ENCODE measurements at places on chromosomes 1 and 21. TPM values are rescaled to one million over a fixed set of nuclear protein-coding genes. Genes with fewer than 3 reads are reported as not detected.

Gene QSOX1
- 450 TPM for total RNA-seq

GRCh38 chr1:10419351-10419750 lies 10.9 kb upstream of the CENPS start:
- no peak for DNase-seq

- peak; percentile 61 for DNase-seq
Measured at GRCh38 chr1:155219592-155220031, 11.1 kb downstream of the MTX1 start.

DNA sequence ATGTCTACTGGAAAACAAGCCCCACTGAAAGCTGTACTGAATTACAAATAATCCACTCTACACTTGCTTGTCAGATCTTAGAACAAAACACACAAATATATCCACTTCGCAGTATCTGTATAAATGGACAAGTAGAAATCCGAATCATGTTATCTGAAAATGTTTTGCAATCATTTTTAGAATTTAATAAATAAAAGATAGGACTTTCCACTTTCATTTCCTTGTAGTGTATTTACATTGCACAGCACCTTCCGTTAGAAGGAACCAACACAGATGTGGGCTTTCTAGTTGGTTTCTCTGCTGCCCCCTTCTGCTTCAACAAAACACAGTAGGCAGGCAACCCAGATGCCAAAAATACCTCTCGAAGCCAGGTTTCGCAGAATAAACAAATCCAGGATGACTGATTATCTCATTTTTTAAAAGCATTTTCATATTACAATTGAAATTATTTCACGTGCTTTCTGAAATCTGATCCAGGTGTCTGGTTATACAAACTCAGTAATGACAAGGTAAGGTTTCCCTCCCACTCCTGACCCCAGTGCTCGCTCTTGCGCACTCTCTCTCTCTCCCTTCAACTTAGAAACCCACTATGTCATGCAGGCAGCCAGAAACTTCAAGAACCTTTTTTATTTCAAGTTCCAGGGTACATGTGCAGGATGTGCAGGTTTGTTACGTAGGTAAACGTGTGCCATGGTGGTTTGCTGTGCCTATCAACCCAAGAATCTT lies 389.9 kb downstream of the SMYD3 start:
- peak; percentile 29 for DNase-seq

GRCh38 chr1:153444078-153444477 lies 16.4 kb downstream of the S100A7 start:
- DNase-seq = no peak

DNA sequence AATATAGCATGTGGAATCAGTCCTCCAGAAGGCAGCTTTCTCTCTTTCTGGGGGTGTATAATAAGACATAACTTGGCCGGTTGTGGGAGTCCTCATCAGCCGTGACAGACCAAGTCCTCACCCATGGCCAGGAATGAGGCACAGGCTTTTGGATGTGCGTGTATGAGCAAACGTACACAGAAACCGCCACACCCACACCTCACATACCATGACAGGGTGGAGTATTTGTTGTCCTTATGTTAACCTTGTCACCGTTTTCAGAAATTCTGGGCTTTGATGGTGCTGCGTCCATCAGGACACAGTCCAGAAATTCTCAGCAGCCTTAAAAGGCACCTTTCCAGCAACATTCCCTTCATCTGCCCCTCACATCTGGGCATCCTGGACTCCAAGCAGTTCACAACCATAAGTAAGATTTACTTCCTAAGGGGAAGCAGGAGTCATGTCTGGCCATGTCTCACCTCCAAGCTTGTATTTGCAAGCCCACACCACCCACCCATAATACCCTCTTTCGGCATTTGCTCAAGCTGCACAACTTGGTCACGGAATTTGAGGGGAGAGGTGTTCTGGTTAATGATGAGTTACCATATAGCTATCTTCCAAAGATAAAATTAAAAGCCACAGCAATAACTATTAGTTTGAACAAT lies 12.4 kb downstream of the C1orf116 start:
- DNase-seq = peak; percentile 72

DNA sequence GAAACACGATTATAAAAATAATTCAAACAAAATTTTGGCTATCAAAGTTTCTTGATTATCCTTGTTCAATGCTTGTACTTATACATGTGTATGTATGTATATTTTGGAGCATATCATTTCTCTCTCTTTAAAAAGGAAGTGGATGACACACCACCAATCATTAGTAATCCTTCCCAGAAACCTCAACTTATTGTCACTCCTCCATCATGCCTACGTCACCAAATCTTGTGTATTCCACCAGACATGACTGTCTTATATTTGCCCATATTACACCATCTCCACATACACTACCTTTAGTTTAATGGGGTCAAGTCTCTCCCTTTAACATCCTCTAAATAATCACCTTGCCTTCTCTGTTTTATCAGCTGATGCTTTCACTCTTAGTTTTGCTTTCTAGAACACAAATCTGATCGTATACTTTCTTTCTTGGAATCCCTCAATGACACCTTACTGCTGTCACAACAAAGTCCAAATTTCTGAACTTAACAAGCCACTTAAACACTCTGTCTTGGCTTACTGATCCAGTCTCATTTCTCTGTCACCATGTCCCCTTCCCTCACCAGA lies 124.0 kb downstream of the BRINP3 start:
- DNase-seq = no peak

- no peak for DNase-seq
Measured at GRCh38 chr1:178066908-178067614, 26.8 kb upstream of the RASAL2 start.

Gene SPRR2E
- not detected for total RNA-seq

Gene HDAC1
- total RNA-seq = 291 TPM

- DNase-seq = peak; percentile 44
Measured at GRCh38 chr21:39313042-39313570, 326 bp downstream of the BRWD1 start.

GRCh38 chr1:183918589-183918988 lies 113.7 kb downstream of the RGL1 start:
- no peak for DNase-seq

- no peak for DNase-seq
Measured at GRCh38 chr1:228778961-228779360, 43.7 kb downstream of the RHOU start.

Gene RAB42
- 0.99 TPM for total RNA-seq

DNA sequence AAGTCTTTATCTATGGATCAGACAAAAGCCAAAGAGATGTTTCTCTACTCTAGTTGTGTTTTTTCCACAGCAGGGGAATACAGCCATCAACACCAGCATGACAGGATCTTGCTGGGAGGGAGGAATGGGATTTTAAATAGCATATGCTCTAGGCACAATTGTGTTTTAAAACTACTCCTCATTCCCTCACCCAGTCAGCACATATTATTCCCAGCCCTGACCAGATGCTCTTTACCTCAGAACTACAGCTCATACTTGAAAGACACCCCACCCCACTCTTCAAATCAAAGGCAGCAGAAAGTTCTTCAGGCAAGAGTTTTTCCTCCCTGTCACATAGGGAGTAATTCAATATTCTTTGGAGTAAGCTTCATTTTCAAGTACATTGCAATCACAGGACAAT lies 46.2 kb upstream of the TBX15 start:
- DNase-seq = no peak

Gene FCRL2
- total RNA-seq = 0.10 TPM

GRCh38 chr1:13828454-13829151 lies 128.6 kb downstream of the PRDM2 start:
- DNase-seq = peak; percentile 88

Gene WRAP73
- 19.9 TPM for total RNA-seq

DNA sequence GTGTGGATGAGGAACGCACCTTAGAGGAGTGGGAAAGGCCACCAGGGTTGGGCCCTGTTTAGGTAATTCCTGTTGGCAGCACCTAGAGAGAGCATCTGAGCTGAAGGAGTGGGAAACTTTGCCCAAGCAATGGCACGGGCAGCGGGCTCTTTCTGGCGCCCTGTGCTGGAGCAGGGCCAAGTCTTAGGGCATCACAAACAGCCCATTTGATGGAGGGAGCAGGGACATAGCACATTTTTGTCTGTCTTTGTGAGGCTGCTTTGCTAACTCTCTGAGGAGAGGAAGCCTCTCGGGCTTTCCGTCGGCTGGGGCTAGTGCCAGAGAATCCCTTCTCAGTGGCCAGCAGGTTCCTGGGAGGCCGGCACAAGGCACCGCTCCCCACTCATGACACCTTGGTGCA lies 22.5 kb upstream of the CNTN2 start:
- no peak for DNase-seq

DNA sequence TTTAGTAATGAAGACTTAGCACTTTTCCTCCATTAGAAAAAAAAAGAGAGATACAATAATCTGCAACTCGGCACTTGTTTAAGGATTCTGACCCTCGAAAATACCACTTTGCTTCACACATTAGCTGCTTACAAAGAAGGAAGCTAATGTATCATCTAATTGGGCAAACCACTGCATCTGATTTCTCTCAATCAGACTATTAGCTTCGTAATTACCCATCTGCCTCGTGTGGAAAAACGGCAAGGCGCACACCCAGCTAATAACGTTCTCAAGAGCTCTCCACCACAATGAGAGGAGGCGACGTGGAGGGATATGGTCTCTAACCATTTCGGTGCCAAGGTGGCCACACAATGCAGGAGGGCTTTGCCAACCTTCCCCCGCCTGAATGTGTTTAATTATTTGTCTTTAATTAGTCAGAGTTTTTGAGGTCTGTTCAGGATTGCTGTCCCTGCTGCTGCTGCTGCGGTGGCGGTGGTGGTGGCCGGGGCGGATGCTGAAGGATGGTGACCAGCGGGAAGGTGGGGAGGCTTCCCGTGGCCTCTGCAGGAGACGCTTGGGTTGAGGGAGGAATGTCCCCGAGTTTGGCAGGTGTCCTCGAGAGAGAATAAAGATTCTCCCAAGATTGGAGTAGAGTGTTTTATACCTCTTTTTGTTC lies 374.5 kb downstream of the RPS6KC1 start:
- DNase-seq = no peak

DNA sequence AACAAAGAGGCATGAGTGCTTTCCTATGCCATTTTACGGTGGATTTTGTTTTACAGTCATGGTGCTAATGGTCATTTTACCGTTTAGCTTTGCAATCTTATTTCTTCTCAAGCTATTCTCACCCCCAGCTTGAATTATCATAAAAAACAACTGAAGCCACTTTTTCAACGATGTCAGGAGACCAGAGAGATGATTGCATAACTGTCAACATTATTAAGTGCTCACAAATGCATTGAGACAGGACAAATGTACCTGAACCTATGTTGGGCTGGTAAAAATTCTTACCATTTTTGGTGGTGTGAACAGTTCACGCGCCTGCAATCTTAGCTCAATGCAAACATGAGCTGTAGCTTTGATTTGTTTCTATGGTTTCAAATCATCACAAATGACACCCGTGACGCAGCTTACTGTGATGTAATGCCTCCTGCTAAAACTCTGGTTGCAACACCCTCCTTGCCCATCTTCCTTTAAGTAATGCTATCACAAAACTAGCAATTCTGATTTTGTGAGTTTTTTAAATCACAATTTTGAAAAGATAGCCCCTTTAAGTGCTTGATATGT lies 104.4 kb downstream of the UCHL5 start:
- DNase-seq = no peak

DNA sequence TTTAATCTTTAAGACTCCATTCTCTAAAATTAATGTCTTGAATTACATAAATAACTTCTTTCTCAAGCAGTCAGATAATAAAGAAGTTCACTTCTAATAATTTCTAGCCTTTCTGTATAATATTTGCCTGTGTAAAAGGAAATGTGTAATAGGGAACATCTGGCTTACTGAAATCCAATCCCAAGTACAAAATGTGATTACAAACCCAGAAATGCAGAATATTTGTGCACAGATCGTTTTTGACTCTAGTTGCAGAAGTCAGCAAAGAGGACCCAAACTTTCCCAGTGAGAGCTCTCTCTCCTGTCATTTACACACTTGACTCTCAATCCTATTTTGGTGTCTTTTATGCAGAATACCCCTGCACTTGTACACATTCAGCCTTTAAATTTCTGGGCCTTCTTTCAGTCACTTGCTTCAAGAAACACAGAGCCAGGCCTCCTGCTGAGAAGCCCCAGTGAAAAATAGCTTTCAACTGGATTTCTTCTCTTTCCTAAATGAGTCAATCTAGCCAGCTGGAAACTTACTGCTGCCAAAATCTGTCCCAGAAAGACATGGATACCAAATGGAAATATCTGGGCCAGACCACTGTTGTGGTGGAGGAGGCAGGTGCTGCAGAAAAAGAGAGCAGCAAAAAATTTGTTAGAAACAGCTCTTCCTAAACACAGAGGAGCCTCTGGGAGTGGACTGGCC lies 68.5 kb upstream of the ADAM30 start:
- no peak for DNase-seq

Gene C1orf35
- 26.4 TPM for total RNA-seq

Gene TAGLN2
- total RNA-seq = 354 TPM

Gene GSTM5
- 2.0 TPM for total RNA-seq

Gene CRYAA
- not detected for total RNA-seq

Gene CHD5
- 0.35 TPM for total RNA-seq

GRCh38 chr1:180912211-180912800 lies 391 bp upstream of the KIAA1614 start:
- peak; percentile 29 for DNase-seq

- DNase-seq = no peak
Measured at GRCh38 chr21:41866274-41866809, 12.8 kb downstream of the PRDM15 start.

Measured in colonic mucosa (tissue), 4 donors.